ENCODE measurements at places on chromosomes 12 and 14.

- peak; percentile 63 for ATAC-seq
Measured at GRCh38 chr12:47022296-47022695, 57.1 kb upstream of the PCED1B start.

DNA sequence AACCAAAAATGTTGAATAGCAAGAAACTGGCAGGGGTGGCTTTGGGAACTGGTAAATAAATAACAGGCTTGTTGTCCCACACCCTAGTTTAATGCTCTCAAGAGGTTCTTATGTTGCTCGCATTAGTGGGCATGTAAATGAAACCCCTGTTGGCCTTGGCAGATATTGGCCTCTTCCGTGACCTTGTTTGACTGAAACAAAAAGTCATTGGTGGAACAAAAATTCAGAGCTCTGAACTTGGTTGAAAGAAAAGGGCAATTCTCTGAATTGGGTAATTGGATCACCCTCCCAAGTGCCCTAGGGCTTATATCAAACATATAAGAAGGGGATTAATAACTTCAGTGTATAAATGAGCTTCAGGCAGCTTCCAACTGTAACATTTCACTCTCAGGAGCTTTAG, 426.2 kb downstream of the ZFP36L1 start:
- no peak for ATAC-seq

DNA sequence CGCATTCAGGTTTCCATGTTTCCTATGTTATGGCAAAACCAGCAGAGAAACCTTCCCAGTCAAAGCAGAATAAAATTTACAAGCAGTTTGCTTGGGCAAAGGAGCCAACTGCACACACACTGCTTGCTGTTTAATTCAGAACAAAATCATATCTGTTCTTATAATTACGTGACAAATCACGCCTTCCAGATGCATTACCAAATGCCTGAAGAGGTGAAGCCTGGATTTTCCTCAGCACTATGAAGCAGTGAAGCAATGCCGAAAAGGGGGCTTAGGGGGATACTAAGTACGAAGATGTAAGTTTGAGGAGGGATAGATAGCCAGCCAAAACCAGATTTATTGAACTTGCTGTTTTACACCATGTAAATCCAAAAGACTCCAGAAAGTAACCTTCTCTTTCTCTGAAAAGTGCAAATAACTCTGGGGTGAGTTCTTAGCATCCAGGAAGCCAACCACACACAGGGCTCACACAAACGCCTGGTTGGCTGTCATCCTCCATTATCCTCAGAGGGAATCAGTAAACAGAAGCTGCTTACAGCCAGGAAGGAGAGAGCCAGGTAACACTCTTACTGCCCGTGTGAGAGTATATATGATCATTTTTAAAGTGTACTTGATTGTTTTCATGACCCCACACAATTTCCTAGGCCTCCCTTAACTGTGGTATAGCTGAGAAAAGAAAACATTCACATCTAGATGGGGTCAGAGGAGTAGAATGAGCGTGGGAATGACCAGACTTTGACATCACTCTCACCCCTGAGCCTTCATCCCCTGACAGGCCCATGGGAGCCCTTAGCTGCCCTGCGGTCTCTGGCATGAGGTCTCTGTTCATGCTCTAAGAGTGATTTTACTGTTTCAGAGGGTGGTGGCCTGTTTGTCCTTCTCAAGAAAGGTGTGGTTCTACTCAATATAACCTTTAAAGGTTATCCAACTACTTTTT, 442.5 kb downstream of the EGLN3 start:
- ATAC-seq, result peak; percentile 39

- ATAC-seq, result peak; percentile 74
Measured at GRCh38 chr12:122886851-122887818, 8.8 kb downstream of the VPS37B start.

GRCh38 chr14:67393689-67394088, 18.3 kb downstream of the PLEK2 start:
- ATAC-seq, result no peak

- ATAC-seq, result peak; percentile 68
Measured at GRCh38 chr14:52241087-52241793, 26.3 kb upstream of the PTGDR start.

DNA sequence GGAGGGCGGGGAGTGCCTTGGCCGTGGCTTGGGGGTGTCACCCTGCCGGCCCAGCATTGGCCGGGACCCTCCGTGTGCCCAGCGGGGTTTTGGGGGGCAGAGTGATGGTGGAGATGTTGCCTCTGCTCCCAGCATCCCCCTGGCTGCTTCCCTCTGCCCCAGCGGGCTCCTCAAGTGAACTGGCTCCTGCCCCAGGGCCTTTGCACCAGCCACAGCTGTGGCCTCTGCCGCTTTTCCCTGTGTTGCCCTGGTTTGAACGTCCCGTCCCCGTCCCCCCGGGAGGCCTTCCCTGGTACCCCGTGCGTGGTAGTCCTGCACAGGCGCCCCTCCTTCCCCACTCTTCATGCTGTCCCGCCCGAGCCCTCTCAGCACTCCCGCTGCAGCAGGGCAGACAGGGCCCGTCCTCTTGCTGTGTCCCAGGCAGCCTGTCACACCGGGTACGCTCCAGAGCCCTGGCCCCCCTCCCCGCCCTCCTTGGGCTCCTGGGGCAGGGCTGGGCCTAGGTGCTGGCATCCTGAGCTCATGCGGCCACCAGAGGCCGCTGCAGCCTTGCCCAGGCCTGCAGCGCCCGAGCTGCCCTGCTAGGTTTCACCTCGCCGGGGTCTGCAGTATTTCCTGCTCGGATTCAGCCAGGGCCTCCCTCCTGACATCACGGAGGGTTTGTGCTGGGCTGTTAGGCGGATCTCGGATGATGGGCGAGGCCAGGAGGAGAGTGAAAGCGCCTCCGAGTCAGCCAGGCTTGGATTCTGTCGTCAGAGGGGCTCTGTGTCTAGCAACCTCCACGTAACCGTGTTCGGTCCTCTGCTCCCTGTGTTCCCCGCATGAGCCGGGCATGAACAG, 9.5 kb downstream of the NOC4L start:
- ATAC-seq, result peak; percentile 99

GRCh38 chr12:11967376-11968047, 103.2 kb upstream of the BCL2L14 start:
- ATAC-seq, result no peak

- no peak for ATAC-seq
Measured at GRCh38 chr12:105231396-105231795, 4.6 kb downstream of the APPL2 start.

DNA sequence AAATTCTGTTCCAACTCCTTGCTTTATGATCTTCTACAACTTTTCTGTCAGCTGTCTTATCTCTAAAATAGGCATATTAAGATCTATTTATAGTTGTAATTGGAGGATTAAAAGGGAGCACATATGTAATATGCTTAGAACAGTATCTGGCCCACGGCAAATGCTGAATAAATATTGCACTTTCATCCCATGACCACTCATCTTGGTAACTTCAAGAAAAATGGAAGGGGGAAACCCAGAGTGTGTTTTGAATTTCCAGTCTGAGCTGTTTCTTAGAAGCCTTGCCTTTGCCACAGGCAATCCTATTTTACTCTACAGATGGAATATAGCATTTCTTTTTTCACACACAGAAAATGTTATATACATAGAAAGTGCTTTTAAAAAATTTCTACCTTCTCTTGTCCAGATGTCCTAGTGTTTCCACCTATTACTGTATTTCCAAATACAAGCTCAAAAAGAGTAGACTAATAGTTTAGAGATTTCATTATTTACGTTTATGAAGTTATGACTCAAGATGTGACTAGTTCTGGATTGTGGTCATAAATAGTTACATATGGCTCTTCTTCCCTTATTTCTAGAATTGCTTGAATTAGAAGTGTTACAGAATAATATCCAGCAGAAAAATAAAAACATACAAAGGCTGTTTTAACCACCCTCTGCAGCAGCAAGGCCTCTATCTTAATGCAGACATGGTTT, 6.2 kb upstream of the STXBP6 start:
- ATAC-seq, result no peak

- ATAC-seq, result no peak
Measured at GRCh38 chr14:61563162-61563511, 132.2 kb upstream of the HIF1A start.

GRCh38 chr14:77478796-77479195, 19.8 kb downstream of the ISM2 start:
- no peak for ATAC-seq

DNA sequence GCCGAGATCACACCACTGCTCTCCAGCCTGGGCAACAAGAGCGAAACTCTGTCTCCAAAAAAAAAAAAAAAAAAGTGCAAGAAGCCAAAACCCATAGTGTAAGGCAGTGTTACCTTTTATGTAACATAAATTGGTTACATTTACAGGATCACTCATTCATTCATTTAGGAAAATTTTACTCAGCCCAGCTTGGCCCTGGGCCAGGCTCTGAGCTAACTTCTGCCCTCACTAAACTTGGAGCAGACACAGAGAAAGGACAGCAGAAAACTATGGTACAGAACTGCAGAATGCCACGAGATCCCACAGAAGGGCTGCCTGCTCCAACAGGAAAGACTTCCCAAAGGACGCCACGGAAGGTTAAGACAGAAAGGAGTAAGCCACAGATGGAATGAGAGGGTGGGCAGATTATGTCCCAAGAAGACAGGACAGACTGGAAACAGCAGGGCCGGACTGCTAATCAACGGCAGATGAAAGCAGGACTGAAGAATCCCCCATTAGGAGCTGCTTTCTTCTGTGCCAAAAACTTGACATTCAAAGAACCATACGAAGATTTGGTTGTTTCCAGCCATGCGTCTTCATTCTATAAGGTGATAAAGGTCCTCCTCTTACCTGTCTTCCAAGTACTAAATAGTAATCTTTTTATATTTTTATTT, 18.9 kb downstream of the PPP1R13B start:
- ATAC-seq, result peak; percentile 81

- ATAC-seq, result peak; percentile 96
Measured at GRCh38 chr12:11228296-11228879, 41.1 kb downstream of the PRB3 start.

DNA sequence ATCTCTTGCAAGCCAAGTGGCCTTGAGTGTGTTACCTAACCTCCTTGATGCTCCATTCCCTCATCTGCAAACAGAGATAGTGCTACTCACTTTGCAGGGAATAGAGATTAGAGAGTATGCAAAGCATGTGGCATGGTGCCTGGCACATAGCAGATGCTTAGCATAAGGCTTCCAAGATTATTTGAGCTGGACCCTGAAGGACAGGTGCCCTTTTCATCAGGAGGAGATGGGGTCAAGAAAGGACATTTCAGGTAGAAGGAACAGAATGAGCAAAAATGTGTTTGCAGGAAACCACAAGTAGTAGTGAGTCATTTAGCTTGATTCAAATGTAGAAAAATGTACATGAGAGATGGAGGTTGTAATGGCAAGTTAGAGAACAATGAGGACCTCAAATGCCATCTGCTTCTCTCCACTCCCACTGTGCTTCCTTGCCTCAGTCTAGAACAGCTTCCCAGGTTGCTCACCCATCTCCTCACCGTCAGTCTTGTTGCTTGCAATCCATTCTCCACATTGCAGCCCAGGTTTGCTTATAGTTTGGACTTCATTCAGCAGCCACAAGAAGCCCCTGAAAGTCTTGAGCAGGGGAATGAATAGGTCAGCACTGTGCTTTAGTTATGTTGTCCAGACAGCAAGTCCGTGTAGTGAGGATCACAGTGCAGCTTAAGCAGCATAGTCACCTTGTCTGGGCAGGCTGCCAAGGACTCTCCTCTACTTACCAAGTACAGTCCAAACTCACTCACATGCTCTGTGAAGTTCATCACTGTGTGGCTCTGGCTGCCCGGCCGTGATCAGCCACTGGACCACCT, 536.3 kb upstream of the CCDC196 start:
- no peak for ATAC-seq

- no peak for ATAC-seq
Measured at GRCh38 chr14:102500713-102501112, 8.9 kb downstream of the ANKRD9 start.

GRCh38 chr12:66365718-66366490, 63.6 kb downstream of the HELB start:
- no peak for ATAC-seq

- ATAC-seq, result no peak
Measured at GRCh38 chr14:75628816-75629215, 31.9 kb downstream of the ERG28 start.

DNA sequence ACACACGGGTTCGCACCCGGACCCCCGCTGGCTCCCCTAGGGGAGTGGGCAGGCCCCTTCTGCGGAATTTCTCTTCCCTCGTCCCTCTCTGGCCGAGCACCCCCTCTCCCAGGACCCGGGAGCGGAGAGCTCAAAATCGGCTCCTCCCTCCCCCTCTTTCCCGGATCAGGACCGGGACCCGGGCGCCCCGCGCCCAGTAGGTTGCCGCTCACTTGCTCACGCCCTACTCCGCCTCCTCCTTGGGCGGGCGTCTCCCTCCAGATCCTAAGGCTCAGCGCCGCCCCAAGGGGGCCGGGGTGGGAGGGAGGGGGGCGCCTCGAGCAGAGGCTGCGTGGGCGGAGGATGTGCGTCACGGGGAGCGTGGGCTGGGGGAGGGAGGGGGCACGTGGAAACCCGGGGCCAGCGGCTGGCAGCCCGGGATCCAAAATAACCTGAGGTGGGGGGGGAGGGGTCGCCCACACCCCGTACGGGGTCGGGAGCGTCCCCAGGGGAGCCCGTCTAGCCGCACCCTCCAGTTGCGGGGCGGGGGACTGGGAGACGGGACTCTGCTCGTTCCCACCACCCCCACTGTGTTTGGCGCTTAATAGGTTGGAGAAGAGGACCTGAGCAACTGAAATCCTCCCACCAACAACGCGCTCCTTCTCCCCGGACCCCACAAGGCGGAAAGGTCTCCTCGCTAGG, 1.8 kb upstream of the NAB2 start:
- ATAC-seq, result peak; percentile 65

DNA sequence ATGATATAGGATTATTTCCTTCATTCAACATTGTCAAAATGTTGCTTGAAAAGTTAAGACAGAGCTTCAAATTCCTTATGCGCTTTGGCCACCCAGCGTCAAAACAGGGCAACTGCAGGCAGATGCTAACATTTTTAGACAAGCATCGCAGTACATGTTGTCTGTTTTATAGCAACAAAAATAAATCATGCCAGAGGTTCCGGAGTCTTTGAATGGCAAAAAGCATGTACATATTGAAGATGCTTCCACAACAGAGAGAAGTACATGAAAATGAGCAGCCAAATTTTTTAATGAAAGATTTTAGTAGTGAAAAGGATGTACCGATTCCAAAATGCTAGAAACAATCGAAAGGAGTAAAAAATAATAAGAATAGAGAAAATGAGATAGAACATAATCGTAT, 49.8 kb upstream of the USP15 start:
- peak; percentile 81 for ATAC-seq

- no peak for ATAC-seq
Measured at GRCh38 chr12:106885026-106885425, 70.7 kb upstream of the TMEM263 start.

GRCh38 chr12:110338754-110339153, 57.7 kb downstream of the ATP2A2 start:
- ATAC-seq, result peak; percentile 43

DNA sequence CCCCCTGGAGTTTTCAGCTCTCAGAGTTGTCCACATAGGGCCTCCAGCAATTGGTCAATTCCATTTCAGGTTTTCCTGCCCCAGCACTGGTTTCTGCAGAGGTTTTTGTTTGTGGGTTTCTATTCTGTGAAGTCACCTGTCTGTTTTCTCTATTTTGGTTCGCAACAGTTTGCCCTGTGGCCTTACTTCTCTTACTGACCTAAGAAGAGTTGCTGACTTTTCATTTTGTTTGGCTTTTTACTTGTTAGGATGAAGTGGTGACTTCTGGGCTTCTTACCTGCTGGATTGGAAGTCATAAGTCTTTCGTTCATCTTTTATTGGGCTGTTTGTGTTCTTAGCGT, 196.4 kb upstream of the PARP11 start:
- no peak for ATAC-seq
